ENCODE measurements at places on chromosomes 2 and 18.

DNA sequence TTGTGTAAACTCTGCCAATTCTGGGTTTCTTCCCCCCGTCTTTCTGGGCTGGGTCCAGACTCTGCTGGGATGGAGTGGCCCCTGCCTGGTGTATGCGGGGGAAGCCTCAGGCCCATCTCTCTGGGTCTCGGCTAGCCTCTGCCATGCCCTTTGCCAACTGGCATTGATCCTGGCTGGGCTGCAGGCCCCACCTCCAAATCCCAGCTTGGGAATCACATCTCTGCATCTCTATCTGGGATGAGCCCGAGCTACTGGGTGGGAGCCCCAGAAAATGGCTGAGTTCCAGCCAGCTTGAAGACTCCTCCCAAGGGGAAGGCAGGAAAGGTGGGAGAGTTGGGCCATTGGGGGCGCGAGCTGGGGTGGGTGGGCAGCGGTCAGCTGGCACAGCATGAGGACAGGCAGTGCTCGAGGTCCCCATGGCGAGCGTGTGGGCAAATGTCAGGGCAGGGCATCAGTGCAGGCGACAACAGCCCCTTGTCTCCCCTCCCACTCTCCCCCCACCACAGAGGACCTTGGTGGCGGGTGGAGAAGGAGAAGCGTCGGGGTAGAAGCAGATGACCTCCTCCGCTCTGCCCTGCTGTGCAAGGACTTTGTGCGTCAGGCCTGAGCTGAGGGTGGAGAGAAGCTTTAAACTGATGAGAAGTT, 139.4 kb downstream of the ASB1 start:
- DNase-seq: no peak

GRCh38 chr2:159093497-159093896, 125.1 kb downstream of the TANC1 start:
- no peak for DNase-seq

DNA sequence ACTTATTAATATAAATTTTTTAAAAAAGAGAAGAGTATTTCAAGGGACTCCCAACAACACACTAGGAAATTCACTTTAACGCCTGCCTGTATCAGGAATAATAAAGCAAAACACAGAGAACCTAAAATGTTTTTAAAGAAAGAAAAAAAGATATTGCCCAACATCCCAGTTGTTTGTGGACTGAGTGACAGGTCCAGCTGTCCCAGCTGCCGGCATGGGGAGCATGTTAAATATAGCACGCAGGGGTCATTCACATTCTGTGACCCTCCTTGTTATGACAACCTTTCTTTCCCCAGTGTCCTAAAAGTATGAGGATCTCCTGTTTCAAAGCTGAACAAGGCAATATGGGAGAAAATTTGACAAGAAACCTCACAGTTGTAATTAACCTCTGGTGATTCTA, 4.4 kb downstream of the KLHL41 start:
- DNase-seq: no peak

DNA sequence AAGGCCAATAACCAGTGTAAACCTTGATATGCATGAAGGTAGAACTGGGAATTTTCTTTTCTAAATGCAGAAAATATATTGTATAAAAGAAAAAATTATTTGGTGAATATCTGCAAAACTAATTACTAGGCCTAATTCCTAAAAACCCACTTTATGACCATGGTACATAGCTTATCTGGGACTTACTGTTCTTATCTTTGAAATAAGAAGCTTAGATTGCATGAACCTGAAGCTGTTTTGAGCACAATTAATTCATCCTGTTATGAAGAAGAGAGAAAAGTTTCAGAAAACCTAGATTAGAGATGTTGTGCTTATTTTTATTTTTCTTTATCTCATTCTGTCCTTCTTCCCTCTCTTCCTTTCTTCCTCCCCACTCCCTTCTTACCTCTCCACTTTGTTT, 235.0 kb downstream of the GULP1 start:
- no peak for DNase-seq
